ENCODE measurements at places on chromosomes 12 and 14.

DNA sequence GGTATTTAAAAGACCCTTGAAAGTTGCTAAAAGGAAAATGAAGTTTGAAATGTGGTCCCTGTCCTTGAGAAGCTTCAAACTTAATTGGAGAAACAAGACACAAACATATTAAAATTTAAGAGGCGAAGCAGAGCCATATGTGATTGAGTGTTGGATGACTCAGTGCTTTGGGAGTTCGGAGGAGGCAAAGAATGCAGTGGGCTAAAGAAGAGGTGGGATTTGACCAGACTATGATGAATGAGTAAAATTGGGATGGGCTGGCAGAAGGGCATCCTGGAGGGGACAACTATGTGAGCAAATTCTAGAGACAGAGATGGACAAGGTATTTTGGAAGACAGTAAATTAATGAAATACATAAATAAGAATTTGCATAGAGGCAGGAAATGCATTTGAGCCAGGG lies 358.6 kb downstream of the EGLN3 start:
- DNase-seq = no peak

GRCh38 chr12:21710958-21711775 lies 53.5 kb upstream of the LDHB start:
- DNase-seq = no peak

DNA sequence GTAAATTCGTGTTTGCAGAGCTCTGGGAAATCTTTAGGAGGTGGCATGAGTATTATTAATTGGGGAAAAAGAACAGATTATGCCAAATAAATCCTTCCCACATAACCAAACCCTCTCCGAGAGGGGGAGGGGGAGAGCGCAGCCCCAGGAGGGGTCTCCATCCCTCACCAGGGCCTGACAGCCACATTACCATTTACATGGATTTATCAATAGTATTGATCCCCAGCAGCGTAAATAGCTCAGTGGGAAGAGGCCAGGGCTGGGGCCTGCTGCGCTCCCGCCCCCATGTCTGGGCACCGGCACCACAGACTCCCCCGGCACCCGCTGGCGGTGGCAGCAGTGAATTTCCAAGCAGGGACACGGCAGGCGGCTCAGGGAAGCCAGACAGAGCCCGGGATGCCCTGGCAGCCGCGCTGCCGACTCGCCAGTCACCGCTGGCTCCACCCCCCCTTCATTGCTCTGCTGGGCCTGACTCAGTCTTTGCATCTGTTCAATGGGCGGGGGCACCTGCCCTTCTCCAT lies 2.4 kb downstream of the NCOR2 start:
- DNase-seq = peak; percentile 62

DNA sequence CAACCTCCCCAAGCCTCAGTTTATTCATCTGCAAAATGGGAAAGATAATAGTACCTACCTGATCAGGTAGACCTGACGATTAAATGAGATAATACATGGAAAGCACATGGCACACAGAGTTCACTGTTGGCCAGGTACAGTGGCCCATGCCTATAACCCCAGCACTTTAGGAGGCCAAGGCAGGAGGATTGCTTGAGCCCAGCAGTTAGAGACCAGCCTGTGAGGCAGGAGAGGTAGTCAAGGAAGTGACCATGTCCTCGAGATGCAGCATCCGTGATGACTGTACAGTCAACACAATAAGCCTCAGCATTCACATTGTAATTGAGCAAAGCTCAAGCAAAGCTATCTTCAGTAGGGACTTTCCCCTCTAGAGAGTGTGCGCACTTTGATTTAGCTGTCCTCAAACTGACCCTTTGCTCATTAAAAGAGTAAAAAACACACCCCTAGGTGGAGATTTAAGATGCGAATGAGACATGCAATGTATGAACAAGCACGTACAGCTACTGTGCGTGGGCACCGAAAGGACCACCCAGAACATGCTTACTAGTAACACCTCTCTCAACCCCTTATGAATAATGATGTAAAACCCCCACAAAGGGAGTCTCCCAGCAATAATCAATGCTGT lies 9.9 kb downstream of the ISCU start:
- no peak for DNase-seq

DNA sequence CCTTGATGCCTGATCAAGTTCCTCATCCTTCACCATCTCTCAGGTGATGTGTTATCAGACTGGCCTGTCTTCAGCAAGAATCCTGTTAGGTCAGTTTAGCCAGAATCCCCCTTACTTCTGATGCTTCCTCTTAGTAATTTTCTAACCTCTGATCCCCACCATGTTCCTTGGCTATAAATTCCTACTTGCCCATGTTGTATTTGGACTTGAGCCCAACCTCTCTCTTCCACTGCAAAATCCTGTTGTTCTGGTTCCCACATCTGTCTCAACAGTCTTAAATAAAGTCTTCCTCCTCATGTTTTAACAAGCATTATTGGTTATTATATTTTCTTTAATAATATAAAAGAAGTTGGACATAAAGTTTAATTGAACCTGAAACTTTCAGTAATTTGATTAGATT lies 987.8 kb upstream of the USP15 start:
- DNase-seq = no peak

GRCh38 chr12:91529829-91530228 lies 347.2 kb upstream of the DCN start:
- DNase-seq = no peak

DNA sequence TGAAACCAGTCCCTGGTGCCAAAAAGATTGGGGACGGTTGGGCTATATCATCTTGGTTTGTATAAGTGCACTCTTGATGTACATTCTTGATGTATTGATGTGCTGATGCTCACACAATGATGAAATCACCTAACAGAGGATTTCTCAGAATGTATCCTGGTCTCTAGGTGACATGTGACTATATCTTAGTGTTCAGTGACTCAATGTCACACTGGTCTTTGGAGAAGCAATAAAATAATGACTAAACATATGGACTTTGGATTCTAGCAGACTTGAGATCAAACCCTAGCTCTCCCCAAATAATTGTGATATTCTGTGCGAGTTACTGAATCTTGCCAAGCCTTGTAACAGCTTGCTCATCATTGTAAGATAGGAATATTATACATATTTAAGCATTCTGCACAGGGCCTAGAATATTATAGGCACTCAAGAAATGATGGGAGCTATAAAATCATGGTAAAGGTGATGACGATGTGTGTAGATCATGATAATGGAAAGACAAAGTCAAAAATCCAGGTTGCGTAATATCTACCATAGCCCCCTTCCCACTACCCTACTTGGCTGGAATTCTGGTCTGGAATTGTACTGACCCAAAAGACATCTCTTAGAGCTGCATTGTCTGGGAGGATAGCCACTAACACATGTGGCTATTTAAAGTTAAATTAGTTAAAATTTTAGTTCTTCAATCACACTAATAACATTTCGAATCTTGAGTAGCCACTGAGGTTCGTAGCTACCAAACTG lies 117.6 kb upstream of the PWP1 start:
- no peak for DNase-seq

DNA sequence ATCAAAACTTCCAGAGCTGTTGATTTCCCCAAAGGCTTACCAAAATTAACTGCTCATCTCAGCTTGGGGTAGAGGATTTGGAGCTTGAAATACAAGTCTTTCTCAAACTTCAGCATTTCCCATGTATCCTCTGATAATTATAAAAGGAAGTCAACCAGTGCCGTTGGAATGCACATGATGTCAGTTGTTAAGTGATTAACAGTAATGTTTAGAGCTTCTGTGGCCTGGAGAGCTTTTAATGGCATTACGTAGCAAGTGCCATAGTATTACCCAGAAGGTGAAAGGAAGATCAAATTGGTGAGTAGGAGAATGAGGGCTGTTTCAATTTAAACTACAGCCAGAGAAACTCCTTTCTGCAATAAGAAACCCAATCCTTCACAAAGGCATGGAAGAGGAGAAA lies 62.5 kb upstream of the PTPRR start:
- no peak for DNase-seq

GRCh38 chr14:61505815-61506809 lies 184.7 kb downstream of the PRKCH start:
- DNase-seq = no peak

DNA sequence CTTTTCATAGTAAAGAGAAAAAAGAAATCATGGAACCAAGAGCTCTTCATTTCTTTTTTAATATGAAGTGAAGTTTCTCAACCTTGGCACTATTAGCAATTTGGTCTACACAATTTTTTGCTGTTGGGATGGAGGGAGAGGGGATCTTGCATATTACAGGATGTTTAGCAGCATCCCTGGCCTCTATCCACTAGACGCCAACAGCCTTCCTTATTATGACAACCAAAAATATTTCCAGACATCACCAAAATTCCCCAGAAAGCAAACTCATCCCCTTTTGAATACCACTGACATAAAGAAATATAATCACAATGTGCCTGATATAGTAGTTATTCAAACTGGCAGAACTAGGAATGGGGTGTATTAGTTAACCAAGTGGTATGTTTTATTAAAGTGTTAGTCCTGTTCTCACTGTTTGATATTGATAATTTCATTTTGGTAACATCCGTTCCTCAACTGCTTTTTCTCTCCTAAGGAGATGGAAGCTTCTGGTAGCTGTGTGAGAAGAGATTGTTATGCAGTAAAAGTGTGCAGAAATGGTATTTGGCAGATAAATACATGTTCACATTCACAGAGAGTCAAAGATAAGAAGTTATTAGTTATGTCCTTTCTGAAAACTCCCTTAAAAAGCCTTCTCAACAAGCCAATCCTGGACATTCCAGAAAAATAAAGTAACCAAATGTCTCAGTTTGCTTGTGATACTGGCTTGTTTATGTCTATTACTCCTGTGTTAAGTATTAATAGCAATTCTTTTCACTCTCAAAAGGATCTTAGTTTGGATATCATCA lies 699.9 kb downstream of the C12orf50 start:
- no peak for DNase-seq

GRCh38 chr14:37230551-37231194 lies 32.9 kb downstream of the MIPOL1 start:
- no peak for DNase-seq

DNA sequence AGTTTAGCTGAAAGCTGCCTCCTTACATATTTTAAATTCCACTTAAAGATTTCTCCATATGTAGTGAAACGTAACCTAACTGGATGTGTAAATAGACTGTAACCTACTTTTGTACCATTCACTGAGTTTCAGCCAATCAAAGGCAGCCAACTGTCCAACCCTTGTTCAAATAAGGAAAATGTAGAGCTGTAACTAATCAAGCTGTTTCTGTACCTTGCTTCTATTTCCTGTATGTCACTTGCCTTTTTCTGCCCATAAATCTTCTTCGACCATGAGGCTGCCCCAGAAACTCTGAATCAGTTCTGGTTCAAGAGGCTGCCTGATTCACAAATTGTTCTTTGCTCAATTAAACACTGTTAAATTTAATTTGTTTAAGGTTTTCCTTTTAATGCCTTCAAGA lies 6.3 kb downstream of the SLC7A8 start:
- no peak for DNase-seq

DNA sequence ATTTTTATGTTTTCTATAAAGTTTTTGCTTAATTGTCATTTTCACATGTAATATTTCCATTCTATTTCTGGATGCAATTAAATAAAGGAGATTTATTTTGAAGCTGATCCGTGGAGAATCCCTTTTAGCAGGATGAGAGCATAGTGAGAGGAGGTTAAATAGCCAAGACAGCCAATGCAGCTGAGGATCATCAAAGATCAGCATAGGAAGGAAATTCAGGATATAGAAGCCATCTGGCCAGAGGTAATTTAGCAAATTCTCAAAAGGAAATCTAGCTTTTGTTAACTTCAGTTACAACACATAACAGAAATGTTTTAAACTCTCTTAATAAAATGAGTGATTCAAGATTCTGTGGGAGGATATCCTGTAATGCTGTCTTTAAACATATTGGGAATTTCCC lies 122.8 kb upstream of the PDE3A start:
- DNase-seq = no peak

- no peak for DNase-seq
These were observed 9.1 kb downstream of the SLC38A1 start for GRCh38 chr12:46259713-46260112.
